ENCODE measurements at places on chromosomes 11 and 22.

- DNase-seq, result no peak
Measured at GRCh38 chr11:28011813-28012212, 96.1 kb downstream of the KIF18A start.

DNA sequence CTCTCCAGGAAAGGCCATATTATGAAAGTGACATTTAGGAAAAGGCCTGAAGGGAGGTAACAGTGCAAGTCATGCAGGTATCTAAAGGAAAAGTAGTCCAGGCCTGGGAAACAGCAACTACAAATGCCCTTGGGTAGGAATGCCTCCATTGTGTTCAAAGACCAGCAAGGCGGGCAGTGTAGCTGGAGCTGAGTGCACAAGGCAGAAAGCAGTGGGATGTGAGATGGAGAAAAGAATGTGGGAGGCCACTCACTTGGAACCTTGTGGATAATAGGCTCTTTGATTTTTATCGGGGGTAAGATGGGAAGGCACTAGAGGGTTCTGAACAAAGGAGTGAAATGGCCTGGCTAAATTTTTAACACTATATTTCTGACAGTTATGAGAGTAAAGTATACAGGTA, 188.6 kb downstream of the PGR start:
- DNase-seq, result no peak

DNA sequence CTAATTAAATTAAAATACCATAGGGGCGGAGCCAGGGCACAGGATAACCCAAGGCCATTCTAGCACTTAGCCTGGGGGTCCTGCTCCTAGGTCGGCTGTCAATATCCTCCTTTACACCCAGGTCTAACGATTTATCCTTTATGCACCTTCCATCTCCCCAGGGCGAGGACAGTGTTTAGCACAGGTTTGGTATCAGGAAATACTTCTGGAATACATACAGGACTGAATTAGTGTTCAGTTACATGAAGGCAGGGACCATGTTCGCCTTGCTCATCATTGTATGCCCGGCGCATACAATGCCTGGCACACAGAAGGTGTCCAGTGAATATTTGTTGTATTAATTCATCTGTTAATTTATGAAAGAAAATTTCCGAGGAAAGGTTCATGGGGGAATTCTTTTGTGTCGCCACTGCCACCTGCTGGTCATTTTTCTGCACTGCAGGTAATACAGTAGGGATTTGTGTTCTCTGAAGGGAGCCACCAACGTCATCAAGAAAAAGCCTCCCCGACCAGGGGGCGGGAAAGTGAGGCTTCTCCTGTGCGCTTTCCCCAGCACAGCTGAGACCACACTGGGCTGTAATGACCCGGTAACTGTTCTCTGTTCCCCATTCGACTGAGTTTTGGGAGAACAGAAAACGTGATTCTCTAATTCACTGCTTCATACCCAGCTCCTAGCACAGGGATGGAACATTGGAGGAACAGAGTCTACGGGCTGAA, 68.7 kb upstream of the ASPHD2 start:
- DNase-seq, result peak; percentile 50

- no peak for DNase-seq
Measured at GRCh38 chr22:23570681-23571080, 9.4 kb downstream of the IGLL1 start.

DNA sequence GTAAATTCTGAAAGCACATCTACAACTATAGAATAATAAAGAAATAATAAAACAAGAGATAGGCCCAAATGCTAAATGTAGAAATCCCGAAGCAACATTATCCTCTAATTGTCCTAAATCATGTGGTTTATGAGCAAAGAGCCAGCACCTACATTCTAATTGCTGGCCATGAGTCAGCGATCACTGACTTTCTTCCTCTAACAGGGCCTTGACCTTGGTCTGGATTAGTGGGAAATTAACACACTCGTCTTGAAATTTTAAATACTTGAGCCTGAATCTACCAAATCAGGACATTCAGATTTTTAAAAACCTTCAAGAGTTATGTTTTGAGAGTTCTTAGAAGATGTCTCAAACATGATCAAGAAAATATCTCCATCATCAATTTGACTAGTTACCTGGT, 727.6 kb downstream of the METTL15 start:
- DNase-seq, result no peak

DNA sequence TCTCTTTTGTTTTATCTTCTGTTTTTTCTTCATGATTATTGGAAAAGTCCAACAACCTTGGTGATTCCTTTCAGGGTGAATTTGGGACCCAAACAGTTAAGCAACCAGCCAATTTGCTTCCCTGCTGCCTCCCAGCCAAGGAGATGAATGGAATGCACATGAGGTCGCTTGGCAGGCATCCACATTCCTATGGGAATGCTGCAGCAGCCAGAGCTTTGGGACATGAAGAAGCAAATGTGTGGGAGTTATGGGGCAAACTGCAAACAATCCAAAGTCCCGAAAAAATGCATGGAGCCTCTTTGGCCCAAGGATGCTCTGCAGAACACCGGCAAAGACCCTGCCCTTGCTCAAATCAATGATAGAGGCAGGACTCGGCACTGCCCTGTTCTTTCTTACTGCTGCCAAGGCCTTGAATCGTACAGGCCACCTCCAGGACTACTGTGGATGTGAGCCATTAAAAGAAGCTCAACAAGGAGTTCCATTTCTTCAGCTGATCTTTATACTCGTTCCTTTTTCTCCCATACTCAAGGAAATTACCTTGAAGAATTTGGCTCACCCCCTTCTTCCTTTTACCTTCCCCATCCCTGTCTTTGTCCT, 117.3 kb upstream of the TEAD1 start:
- DNase-seq, result peak; percentile 82

- DNase-seq, result no peak
Measured at GRCh38 chr22:31148488-31148887, 8.2 kb upstream of the PLA2G3 start.

DNA sequence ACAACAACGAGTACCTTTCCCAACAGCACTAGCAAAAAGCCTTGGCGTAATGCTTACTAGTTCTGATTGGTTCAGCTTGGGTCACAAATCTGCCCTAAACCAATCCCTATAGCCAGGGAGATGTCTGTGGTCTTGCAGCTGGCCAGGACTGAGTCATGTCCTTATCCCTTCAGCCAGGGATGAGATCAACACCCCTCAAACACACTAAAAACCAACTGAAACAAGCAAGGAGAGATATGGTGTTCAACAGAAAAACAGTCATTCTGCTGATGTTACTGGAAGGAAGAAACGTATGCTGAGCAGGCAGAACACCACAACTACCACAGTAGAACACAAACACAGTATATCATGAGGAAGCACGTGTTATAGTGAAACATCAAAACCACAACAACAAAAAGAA, 375.6 kb downstream of the LARGE1 start:
- no peak for DNase-seq

DNA sequence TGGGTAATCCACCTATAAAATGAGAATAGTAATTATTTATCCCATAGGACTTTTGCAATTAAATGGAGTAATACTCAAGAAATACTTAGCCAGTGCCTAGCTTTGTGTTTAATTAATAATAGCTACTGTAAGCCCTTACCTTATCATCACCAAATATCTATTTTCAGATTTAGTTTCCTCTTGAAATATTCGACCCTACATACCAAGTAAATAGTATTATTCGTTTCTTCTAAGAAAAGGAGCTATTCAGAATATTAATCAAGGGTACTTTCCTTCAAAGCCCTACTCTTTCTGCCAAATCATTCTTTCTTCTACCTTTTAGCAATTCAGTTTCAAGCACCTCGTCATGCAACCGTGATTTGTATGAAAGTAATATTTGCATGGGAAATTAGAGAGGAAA, 6.7 kb downstream of the FBXO3 start:
- no peak for DNase-seq

DNA sequence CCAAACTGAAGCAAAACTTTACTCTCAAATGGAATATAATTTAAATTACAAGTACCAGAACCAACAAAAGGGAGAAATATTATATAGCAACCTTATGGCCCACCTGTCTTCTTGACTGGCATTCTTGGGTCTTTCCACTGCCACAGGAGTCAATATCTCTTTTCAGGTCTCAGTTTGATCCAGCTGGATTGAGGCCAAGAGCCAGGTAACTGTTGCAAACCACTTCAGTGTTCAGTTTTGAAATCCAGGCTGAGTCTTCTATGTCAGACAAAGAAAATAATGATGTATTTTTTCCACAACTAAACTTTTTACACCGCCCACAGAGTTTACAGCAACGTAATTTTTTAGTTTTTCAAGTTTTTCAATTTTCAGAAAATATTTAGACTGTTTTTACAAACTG, 648 bp downstream of the DLG2 start:
- no peak for DNase-seq

GRCh38 chr22:50691521-50691920, 18.9 kb downstream of the SHANK3 start:
- no peak for DNase-seq

DNA sequence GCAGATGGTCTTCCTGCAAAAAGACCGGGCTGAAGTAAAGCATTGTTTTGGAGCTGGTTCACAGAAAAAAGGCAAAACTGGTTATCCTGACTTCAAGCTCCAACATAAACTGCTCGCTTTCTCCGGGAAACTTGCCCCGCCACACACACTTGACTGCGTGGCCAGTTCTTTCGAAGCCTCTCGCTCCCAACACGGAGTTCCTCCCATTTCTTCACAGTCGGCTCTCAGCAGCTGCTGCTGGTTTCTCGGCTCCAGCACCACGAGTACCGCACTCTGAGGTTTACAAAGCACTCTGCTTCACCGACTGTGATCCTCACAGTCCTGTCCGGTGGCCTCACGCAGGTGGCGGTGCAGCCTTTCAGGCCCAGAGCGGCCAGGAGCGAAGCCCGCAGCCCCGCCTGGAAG, 264 bp downstream of the CHEK1 start:
- no peak for DNase-seq

GRCh38 chr11:74702383-74703007, 28.7 kb downstream of the CHRDL2 start:
- peak; percentile 72 for DNase-seq

- no peak for DNase-seq
Measured at GRCh38 chr22:32536352-32536751, 61.7 kb downstream of the FBXO7 start.

- no peak for DNase-seq
Measured at GRCh38 chr11:111814557-111815320, 48.5 kb upstream of the PPP2R1B start.

GRCh38 chr22:31630331-31631329, 31.4 kb downstream of the PISD start:
- DNase-seq, result peak; percentile 71

GRCh38 chr11:66365711-66366619, 5.6 kb downstream of the SLC29A2 start:
- no peak for DNase-seq

- DNase-seq, result no peak
Measured at GRCh38 chr11:36116161-36116560, 172.3 kb downstream of the LDLRAD3 start.

DNA sequence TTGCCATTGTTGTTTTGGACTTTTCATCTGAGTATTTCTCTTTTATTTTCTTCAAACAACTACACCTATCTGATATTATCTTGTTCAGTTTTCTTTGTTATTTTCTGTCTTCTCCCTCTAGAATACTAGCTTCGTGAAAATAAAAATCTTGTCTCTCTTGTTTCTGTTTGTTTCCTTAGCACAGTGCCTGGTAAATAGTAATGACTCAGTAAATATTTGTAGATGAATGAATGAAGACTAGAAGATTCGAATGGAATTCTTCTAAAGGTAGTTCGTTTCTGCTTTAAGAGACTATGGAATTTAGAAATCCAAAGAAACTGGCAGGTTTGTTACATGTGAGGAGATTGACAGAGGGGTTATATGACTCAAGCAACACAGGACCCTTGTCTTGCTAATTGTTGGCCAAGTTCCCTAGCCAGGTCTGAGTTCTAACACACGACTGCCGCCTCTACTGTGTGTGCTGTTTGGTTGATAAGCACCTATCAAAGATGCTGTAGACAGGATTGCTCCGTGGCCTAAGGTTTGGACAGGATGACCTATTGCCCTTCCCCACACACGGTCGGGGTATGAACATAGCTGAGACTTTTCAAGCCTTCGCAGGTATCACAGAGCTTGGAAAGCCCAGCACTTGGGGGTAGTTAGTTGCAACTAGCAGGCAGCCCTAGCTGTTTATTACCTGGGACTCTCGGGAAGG, 831 bp upstream of the TMEM135 start:
- no peak for DNase-seq

DNA sequence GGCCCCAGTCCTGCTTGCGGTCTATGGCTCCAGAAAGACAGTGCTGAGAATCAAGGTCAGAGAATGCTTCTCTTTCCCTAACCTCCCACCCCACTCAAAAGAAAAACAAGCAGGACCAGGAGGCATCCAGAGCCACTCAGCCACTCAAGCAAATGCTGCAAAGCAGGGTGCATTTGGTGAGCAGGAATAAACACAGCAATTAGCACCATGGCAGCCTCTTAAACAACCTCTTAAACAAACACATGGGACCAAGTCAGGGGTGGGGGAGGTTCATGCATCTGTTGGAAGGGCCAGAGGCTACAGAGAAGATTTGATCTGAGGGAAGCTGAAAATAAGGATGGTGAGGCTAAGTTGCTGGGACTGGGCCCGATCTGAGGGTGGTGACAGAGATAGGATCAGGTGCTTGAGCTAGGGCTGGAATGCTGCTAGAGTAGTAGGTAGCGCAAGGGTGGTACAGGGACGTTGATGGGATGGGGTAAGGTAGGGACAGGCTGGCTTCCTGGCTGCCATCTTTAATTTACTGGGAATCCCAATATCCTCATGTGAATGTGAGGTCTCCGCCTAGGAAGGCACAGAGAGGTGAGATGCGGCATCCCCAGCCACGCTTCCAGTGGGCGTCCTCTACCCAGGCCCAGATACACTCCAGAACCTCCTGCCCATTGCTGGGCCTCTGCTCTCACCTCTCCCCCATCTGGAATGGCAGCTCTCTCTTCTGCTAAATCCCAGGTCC, 26.6 kb upstream of the LMO1 start:
- no peak for DNase-seq

- DNase-seq, result no peak
Measured at GRCh38 chr11:72155751-72156150, 20.2 kb downstream of the FOLR3 start.

DNA sequence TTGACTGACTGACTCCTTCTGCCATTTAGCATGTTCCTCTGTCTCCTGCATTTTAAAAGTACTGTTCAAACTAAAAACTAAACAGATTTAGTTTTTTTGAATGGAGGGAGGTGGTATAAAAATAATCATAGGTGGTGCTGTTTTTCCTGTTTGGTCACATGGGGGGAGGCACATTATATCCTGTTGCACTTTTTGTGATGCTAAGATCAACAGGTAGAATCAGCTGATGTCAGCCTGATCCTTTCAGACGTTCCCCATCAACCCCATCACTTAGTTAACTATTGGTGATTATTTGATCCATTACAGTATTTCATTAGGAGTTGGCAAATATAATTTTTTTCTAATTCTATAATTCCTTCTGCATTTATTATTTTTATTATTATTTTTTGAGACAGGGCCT, 5.1 kb upstream of the OSBP2 start:
- DNase-seq, result no peak

DNA sequence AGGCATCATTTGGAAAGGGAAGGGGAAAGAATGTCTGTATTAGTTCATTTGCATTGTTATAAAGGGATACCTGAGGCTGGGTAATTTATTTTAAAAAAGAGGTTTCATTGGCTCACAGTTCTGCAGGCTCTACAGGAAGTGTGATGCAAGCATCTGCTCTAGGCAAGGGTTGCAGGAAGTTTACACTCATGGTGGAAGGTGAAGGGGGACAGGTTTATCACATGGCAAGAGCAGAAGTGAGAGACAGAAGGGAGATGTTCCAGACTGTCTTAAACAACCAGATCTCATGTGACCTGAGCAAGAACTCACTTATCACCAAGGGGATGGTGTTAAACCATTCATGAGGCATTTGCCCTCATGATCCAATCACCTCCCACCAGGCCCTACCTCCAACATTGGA, 90.6 kb downstream of the CCDC83 start:
- DNase-seq, result no peak

Data from RWPE1 (cell line).